ENCODE measurements at places on chromosomes 2 and 18.

DNA sequence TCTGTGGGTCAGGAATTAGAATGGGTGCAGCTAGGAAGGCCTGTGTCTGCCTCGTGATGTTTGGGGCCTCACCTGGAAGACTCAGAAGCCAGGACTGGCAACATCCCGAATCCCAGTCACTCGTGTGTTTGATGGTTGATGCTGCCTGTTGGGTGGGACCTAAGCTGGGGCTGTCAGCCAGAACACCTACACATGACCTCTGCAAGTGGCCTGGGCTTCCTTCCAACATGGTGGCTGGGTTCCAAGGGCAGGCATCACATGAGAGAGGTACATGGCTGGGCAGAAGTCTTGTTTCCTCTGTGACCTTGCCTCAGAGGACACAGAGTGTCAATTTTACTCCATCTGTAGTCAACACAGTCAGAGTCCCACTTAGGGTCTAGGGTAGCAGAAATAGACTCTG is 177.8 kb downstream of the GBX2 start:
- DNase-seq: no peak

DNA sequence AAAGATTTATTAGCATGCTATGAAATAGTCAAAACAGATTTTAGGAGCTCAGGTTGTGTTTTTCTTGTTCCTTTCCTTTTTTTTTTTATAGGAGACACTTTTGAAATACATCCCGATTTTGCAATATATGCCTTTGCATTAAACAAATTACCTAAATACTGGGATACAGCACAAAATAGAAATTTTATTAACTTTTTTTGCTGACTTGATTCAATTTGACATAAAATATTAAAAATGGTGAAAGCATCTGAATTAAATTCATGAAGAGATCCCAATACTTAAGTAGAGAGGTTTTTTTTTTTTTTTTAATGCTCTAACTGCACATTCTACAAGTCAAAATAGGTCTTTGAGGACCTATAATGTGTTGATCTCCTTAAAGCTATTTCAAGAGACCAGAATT is 939.5 kb upstream of the CHAC2 start:
- no peak for DNase-seq

DNA sequence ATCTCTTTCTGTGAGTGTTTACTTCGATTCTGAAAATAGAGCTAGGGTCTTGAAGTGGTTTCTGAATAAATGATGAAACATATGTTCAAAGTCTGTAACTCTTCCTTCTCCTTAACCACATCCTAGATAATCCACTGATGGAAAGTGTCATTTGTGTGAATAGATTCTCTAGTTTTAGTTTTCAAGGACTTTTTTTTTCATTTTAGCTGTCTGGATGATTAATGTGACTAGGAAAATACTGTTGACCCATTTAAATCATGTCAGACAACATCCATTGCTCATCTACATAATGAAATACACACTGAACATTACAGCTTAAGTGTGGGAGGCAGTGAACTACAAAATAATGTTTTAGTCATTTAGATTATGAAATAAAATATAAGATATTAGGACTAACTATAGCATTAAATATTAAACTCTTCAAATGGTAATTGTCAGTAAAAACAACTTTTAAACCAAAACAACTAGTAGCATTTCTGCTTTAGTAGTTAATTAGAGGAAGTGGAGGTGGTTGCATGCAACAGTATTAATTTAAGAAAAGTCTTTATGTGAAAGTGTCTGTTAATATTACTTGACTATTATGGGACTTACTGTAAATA is 39.1 kb upstream of the DLX1 start:
- no peak for DNase-seq

GRCh38 chr18:45935591-45936335 is 31.4 kb downstream of the EPG5 start:
- no peak for DNase-seq

GRCh38 chr18:51425475-51425874 is 228.0 kb upstream of the MEX3C start:
- DNase-seq: peak; percentile 24

DNA sequence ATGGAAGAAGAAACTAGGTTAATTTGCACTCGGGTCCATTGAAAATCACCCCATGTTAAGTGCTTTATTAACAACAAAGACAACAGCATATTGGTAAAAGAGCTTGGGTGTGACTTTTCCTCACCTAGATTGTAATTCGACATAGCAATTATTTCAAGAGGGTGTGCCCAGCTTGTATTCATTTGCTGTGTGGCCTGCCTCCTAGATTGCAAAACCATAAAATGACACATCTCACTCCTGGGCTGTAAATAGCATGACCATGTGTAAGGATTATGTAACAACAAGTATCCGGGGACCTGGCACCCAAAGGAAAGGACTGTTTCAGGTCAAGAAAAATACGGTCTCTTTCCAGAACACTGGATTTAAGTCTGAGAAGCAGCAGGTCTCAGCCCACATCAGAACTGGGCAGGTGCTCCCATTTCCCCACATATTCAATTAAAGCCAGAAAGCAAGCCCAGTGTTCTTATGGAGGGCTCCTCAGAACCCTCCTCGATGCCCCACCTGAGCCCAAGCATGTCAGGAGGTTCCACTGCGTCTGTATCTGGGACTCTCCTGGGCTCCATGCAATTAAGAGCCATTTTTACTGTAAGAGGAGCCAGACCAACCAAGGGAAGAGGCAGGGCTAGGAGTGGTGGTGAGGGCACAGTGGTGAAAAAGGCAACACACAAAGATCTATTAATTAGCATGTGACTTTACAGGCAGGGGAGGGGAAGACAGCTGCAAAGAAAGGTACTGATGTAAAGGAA is 39.2 kb downstream of the MREG start:
- no peak for DNase-seq

GRCh38 chr18:48775372-48776155 is 175.2 kb downstream of the SMAD7 start:
- no peak for DNase-seq

- DNase-seq: no peak
These were observed 20.9 kb downstream of the DYSF start for GRCh38 chr2:71474116-71474743.

GRCh38 chr2:66426244-66427111 is 8.4 kb upstream of the MEIS1 start:
- no peak for DNase-seq

DNA sequence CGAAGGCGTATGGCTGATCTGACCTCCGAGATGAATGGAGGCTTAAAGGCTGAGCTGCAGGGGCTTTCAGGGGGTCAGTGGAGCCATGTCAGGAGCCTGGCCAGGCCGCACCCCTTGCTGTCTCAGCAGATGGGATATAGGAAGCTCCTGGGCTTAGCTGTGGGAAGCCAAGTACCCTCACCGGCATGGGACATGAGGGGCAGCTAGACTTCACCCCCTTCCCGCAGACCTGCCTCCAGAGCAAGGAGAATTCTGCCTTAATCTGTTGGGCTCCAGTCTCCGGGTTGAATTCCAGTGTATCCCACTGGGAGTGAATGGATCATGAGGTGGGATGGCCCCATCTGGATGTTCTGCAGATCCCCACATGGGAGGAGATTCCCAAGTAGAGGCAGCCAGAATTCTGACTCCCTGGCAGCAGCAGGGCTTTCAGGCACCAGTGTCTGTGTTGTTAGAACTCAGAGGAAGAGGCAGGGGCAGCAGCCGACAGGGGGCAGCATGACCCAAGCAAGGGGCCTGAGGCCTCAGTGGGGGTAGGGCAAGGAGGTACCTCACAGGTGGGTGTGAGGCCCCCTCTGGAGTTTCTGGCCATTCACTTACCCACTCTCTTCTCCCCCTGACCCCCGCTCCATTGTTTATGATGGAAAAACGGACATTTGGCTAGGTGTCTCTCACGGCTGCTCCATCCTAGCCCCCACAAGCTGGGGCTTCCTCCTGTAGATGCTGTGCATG is 19.1 kb downstream of the CAPG start:
- peak; percentile 74 for DNase-seq
